ENCODE measurements at places on chromosomes 11 and 22.
A peak's percentile ranks its signal among the peaks of the same experiment; 100 is the strongest.

DNA sequence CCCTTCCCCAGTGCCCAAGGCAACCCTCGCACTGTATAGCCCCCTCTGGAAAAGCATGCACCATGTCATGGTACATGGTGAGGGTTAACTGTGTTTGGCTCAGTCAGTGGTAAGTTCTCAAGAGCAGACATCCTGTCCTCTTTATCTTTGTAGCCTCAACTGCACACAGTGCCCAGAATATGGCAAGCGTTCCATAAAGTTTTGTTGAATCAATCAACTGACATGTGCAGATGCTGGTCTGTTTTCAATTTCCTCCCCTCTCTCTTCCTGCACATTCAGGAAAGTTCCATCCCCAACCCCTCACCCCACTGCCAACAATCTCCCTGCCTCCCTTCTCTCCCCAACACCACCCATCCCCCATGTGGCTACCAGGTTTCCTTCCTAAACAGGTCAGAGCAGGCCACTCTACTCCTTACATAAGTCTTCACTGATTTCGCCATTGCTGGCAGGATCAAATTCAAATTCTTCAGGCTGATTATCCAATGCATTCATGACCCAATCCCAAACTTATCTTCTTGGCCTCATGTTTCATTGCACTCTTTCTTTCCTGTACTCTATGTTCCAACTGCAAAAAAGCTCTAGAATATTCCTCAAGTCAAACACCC, 15.5 kb upstream of the TMPRSS5 start:
- DNase-seq: no peak

GRCh38 chr11:113632981-113633380, 73.1 kb downstream of the TMPRSS5 start:
- no peak for DNase-seq

GRCh38 chr22:49547751-49548239, 279.9 kb downstream of the BRD1 start:
- no peak for DNase-seq

DNA sequence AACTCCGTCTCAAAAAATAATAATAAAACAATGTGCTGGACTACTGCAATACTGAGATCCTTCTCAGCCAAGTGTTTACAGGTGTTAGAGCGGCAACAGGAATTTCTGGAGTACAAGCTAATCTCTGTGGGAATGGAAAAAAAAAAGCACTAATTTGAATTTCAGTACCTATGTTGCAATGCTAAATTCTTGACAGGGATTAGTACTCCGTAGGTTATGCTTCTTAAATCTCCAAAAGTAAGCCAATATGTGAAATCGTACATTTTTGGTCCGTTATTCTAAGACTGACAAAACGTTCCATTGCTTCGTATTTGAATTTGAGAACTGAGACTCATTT, 1.1 kb downstream of the ATL3 start:
- DNase-seq: no peak

- DNase-seq: no peak
Measured at GRCh38 chr22:36715647-36716046, 12.1 kb upstream of the CACNG2 start.

DNA sequence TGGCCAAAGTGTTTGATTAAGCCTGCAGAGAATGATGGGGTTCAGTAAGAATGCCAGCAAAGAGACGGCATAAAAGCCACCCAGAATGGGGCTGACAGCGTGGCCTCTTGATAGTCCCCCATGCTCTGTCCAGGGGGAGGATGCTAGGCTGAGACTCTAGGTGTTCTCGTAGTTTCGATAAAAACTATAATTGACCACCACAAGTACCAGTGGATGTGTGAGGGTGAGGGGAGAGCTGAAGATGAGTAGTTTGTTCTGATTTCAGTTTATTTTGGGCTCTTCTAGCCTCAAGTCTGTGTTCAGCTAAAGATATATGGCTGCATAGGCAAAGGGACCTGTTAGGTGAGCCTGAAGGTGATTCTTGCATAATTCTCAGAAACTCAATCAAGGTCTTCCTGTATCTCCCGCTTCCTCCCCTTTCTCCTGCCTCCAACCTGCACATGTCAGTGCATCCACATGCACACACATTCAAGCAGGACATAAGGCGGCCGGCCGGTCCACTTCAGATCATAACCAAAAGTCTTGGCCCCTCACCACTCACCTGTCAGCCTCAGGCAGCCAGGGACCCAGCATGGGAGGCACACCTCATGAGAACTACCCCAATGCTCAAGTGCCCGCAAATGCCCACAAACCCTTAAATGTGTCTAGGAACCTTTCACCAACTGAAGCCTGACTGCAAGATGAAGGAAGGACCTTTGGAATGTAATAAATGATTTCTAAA, 31.2 kb downstream of the FLI1 start:
- DNase-seq: no peak

DNA sequence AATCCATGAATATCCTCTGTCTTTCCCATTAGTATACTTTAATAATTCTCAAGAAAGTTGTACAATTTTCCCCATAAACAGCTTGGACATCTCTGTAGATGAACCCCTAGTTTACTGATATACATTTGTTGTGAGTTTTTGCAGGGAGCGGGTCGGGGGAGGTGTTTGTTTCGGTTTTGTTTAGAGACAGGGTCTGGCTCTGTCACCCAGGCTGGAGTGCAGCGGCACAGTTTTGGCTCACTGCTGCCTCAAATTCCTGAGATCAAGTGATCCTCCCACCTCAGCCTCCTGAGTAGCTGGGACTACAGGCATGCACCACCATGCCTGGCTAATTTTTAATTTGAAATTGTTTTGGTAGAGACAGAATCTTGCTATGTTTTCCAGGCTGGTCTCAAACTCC, 57.6 kb downstream of the IGLL5 start:
- DNase-seq: no peak

GRCh38 chr11:76783896-76784813, 999 bp downstream of the TSKU start:
- DNase-seq: peak; percentile 80

DNA sequence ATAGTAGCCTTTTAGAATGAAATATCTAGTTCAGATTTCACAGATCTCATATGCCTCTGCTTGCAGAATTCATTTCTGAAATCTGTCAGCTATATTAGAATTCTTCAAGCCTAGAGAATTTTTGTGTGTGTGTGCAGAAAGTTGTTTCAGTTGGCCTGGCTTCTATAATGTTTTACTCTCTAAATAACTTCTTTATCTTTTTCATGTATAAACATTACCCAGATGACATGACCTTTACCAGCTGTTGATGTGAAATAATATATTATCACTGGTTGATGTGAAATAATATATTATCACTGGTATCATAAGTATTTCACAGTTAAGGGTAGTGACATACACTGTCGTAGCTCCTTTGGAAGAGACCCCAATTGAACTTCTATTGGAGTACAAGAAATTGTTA, 72.8 kb downstream of the ALX4 start:
- no peak for DNase-seq

GRCh38 chr11:120134106-120134930, 3.6 kb downstream of the TRIM29 start:
- DNase-seq: no peak

DNA sequence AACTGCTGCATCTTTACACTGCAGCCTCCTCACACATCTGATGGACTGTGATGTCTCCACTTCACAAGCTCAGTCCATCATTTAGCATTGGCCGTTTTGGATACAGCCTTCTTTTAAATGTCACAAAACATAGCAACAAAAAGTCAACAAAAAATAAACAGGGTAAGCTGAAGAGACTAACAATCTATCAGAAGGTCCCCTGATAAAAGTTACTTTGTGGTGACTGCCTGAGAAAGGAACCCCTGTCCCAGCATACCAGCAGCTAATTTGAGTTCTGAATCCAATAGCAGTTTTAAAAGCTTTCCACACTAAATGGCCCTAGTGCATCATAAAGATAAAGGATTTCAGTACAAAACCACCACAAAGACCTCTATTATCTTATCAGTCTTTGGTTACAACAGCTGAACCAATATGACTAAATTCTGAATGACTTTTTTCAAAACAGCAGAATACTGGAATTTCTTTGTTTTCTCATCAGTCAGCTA, 162.4 kb downstream of the SOX6 start:
- peak; percentile 80 for DNase-seq

DNA sequence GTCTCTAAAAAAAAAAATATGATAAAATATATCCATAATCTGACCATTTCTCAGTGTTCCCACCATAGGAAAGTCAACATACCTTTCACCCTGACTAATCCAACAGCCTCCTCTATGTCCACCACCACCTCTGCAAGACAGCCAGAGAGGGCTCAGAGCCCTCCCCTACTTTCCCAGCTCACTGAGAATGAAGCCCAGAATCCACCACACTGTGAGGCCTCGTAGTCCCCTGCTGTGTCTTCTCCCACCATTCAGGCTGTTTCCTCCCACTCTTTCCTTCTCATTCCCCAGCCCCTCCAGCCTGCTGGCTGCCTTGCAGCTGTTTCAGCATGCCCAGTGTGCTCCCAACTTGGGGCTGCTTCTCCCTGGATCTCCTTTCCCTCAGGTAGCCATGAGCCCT, 27.0 kb downstream of the SGSM3 start:
- DNase-seq: no peak

GRCh38 chr11:59365232-59366018, 6.7 kb downstream of the OR5AN1 start:
- DNase-seq: no peak

DNA sequence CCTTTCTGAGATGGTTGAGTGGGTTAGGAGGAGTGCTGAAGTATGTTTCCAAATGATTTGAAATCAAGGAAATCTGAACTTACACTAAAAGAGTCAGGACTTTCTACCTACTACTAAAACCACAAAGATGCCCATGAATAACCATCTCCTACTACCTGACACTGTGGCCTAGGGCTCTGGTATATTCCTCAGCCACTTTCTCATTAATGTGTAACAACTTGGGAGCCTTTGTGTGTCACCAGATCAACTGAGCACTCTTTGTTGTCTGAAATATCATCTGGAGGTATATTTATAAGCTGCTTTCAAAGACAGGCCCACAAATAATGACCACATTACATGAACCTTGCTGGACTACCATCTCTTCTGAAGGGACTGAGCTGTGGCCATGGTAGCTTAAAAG, 43.9 kb downstream of the RELT start:
- no peak for DNase-seq

- DNase-seq: no peak
Measured at GRCh38 chr11:33775832-33776470, 1.6 kb upstream of the FBXO3 start.

DNA sequence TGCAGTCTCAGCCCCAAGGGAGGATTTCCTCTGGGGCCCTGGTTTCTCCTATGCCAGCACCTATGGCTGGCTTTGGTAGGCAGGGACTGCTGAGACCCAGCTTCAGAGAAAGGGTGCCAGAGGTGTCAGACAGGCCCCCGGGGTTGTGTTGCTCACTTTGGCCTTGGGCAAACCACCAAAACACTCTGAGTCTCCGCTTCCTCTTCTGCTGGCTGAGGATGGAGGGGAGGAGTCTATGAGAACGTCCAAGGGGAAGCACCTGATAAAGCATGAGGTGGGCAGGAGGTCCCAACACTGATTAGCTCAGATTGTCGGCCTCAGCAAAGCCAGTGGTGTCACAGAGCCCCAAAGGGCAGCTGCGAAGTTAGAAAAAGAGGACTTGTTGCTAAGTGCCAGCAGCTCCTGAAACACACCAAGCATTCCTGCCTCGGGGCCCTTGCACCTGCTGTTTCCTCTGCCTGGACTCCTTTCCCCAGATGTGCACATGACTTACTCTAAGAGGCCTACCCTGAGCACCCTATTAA, 10.5 kb downstream of the SMTNL1 start:
- DNase-seq: no peak
